ENCODE measurements at places on chromosomes 5 and 9.

DNA sequence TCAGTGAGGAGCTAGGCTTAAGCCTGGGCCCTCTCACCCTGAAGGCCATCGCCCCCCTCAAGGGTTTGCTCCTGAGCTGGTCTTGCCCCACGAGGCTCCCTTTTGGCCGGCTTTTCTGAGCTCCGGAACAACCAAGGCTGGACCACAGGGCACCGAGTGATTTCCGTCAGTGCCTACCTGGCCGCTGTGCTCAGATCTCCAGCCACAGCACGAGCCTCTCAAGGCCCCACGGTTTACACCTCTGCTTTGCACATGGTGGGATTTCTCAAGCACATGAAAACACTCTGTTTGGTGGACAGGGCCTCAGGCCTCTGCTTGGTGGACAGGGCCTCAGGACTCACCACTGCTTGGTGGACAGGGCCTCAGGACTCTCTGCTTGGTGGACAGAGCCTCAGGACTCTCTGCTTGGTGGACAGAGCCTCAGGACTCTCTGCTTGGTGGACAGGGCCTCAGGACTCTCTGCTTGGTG lies 15.8 kb downstream of the CLPTM1L start:
- DNase-seq, result no peak

GRCh38 chr9:121362813-121363621 lies 7.0 kb downstream of the STOM start:
- DNase-seq, result no peak

GRCh38 chr5:171386861-171387344 lies 746 bp upstream of the NPM1 start:
- no peak for DNase-seq

GRCh38 chr5:4206127-4206526 lies 610.5 kb downstream of the IRX1 start:
- DNase-seq, result no peak

DNA sequence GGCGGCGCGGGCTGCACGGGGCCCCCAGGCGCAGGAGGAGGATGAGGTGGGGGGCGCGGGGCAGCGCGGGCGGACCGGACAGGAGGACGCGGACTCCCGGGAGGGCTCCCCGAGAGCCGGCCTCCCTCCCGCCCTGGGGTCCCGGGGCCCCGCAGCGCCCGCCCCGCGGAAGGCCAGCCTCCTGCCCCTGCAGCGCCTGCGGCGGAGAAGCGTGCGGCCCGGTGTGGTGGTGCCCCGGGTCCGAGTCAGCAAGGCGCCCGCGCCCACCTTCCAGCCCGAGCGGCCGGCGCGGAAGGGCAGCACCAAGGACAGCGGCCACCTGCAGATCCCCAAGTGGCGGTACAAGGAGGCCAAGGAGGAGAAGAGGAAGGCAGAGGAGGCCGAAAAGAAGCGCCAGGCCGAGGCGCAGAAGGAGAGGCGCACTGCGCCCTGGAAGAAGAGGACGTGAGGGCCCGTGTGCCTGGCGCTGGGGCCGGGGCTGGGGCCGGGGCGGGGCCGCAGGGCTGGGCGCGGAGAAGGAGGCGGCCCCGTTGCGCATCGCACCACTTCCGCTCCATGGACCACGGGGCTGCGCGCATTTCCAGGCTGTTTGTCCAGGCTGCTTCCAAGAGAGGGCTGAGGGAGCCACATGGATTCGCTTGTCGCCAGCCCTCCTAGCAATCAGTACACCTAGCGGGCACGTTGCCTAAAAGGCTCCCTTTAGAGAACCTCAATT lies 86.0 kb downstream of the ANKRD33B start:
- DNase-seq, result no peak

DNA sequence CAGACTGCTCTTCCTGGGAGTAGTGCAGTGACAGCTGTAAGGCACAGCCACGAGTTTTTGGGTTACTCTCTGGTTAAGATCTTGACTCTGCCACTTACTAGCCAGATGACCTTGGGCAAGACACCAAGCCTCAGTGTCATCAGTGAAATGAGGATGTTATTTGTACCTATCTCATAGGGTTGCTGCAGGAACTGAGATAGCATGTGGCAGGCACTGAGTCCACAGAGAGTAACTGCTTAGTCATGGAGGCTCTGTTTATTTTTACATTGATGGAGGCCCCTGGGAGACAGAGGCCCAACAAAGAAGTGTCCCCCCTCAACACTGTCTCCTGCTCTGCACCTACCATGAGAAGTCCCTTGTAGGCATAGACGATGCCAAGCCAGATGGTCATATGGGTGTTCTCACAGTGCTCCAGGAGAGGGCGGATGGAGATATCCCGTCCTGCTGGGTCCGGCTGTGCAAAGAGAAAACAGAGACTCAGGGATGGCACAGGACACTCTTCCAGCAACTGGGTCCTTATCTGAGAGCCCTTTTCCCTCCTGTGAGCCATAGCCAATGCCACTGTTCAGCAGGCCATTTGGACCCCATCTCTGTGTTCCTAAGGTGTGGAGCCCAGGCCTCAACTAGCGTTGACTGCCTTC lies 55.4 kb upstream of the TBC1D2 start:
- DNase-seq, result no peak

DNA sequence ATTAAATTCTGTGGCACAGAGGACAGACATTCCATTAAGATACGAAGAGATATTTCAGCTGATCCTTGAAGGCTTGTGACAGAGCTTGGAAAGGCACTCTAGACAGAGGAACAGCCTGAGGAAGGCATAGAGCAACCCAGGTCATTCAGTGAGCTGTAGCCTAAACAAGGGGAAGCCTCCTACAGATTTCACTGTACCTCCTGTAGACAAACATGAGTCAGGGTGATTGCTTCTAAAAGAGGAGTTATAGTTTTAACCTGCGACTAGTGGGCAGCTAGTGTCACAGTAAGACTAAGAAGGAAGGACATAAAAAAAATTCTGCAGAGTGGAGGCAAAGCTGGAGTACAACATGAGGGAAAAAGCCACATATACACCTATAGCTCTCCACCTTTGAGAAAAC lies 43.5 kb upstream of the ANKDD1B start:
- DNase-seq, result no peak

DNA sequence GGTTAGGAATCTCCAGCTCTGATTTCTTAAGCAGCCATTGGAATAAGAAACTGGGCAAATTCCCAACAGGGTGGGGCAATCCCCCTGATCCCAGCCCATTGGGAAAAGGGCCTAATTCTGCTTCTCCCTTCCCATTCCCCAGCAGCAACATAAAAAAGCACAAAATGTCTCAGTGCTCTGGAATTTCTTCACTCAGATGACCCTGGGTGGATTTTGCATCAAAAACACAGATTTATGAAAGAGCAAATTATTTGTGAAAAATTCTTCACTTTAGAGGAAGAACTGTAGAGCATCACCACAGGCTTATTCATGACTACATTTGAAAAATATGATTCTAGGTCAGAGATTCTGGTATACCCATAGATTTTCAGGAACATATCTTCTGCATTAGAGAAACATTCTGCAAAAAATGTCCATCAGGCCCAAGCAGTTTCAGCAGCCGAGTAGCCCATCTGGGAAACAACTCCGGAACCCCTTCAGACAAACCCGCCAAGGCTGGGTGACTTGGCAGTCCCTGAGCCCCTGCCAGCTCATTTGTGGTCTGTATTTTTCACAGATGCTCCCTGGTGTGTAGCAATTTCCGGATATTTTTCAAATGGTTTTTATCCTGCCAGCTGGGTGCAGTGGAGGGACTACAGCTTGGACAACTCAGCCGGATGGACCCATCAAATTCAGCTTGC lies 102.1 kb upstream of the RANBP3L start:
- no peak for DNase-seq

DNA sequence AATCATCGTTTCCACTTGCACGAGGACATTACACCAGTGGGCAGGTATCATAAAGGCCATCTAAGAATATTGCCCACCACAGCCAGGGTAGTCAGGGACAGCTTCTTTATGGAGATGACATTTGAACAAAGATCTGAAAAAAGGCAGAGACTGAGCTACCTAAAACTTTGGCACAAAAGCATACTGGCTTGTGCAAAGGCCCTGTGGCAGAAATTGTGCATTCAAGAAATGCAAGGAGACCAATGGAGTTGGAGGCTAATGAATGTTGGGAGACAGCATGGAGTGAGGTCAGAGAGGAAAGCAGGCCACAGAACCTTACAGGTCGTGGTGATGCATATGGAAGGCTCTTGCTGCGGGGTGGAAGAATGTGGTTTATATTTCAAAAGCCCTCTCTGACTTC lies 578.5 kb downstream of the BNC2 start:
- DNase-seq, result no peak

DNA sequence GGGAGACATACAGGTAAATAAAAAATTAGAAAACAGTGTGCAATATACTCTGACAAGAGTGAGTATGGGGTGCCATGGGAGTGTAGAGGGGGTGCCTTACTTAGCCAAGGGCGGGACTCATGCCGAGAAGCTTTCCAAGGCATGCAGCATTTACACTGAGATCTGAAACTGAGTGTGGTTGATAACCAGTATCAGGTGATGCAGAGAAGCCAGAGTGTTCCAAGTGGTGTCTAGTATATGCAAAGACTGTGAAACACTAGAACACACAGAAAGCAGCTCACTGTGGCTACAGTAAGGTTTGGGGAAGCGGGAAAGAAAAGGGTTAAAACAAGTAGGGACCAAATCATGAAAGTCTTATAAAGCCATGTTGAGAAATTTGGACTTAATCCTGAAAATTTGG lies 30.5 kb upstream of the ERBIN start:
- no peak for DNase-seq

DNA sequence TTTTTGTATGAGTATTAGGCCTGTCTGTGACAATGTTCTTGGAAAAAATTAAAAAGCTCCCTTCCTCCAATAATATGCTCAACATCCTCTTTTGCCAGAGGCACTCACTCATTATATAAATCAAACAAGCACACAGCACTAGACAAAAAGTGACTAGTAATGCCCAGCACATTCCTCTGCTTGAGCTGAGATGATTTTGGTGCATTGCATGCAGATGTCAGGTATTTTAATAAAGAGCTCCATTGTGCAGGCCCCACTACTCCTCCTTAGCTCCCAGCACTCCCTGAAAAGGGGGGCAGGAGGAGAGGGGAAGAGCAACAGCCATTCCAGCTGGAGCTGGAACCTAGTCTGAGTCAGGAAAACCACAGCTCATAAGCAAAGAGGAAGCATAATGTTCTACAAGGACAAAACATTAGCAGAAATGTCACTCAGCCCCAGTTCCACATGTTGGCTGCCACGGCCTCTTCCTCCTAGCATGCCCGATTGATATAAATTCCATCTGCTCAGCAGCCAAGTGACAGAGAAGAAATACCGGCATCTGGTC lies 348.5 kb downstream of the BNC2 start:
- no peak for DNase-seq

- no peak for DNase-seq
Observed at GRCh38 chr9:104974053-104974962, 46.4 kb upstream of the ABCA1 start.

- DNase-seq, result no peak
Observed at GRCh38 chr5:103446813-103447212, 115.8 kb downstream of the NUDT12 start.

- DNase-seq, result no peak
Observed at GRCh38 chr9:117156771-117157535, 257.9 kb downstream of the ASTN2 start.

DNA sequence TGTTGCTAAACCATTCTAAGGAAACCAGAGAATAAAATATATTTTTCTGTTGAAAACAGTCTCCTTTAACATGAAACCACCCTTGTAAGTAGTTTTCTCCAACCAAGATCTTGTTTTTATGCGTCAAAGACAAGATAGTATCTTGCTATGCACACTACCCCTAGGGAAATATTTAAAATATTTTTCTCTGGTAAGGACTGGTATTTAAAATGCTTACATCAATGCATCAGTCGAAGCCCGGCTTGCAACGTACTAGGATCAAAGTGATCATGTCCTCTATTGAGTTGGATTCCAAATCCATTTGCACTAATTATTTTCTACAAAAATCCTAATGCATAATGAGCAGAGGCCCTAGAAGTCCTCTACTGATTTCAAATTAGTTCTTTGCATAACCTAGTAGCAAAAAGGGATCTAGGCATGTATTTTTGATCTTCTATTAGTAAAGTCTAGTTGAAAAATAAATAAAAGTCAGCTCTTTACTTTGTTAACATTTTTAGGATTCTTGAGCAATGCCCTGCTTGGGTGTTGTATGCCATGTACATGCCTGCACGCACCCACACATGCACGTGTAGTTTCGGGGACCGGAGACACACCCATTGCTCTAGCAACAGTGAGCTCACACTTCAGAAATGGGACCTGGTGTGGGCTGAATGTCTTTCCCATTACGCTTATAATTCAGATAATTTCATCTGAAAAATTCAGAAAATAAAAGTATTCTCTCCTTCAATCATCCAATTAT lies 165.0 kb upstream of the GPR151 start:
- DNase-seq, result no peak

DNA sequence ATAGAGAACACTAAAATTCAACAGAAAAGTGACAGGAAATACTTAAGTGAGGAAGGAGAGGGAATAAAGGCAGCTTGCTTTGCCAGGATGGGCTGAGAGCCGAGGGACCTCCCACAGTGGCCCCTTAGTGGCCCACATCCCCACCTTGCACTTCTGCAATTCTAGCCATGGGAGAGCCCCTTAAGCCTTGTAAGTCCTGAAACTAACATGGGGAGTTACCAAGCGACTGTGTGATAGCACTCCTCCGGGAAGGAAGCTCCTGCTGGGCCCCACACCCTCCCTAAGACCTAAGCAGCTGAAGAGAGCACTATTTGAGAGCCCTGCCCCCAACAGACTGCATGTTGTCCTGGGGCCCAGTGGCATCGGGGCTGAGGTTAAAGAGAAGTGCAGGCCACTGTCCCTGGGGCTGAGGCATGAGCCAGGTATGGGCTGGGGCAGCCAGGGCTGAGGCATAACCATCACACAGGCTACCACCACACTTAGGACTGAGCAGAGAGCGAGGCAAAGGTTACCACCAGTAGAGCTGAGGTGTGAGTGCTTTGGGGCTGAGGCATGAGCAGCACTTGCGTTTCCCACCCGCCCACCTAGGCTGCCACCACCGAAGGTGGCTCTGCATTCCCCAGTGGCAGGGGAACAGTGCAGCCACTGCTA lies 301.8 kb upstream of the TRPC7 start:
- DNase-seq, result no peak

GRCh38 chr5:165720901-165721300 lies 2215.5 kb downstream of the MAT2B start:
- DNase-seq, result no peak
